ENCODE measurements at places on chromosomes 6 and 20.

DNA sequence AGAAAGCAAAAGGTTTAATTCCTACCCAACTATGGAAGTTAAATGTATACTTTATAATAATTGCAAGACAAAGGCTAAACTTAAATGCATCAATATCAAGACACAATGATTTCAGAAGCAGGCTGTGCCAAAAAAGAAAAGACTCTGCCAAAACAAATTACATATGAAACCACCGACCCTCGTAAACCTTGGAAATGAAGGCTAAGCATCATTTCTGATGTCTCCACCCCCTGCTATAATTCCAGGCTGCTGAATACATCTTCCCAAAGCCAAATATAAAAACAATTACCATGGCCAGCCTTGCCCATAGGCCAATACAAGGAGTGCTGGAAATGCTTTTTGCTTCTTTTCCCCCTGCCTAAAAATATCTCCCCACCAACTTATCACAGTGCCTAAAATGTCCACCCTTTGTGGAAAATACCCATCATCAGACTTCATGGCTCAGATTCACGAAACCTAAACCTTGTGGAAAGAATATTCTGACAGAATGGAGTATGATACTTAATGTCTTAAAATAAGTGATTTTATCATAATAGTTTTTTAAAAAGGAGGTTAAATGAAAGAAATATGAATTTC, 37.4 kb downstream of the RCAN2 start:
- DNase-seq: no peak

- DNase-seq: peak; percentile 62
These were observed 100.9 kb downstream of the PREP start for GRCh38 chr6:105301756-105302616.

DNA sequence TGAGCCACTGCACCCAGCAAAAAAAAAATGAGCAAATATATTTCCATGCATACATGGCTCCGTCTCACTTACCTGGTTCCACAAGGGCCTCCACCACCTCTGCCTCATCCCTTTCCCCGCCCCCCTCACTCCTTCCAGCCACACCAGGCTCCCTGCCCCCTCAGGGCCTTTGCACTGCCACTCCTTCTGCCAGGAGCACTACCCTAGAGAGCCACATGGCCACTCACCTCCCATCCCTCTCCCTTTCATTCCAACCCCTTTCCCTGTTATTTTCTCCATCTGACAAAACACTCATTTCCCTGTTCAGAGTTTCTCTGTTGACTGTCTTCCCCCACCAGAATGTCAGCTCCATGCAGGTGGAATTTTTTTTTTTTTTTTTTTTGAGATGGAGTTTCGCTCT, 12.8 kb downstream of the SNAI1 start:
- no peak for DNase-seq

DNA sequence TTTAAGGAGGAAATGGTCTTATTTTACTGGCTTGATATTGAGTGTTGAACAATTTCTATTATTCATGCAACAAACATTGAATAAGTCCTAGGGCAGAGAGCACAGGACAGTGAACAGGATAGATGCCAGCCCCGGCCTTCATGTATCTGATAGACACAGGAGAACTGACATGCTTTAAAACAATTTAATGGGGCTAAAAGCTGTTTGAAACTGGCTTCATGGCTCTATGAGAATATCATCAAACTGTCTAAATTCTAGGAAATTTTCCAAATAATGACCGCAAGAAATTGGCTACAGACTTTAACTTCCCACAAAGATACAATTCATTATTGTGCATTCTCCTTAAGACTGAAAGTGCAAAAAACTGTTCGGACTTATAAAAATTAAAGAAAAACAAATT, 69.0 kb downstream of the ID4 start:
- peak; percentile 0 for DNase-seq

DNA sequence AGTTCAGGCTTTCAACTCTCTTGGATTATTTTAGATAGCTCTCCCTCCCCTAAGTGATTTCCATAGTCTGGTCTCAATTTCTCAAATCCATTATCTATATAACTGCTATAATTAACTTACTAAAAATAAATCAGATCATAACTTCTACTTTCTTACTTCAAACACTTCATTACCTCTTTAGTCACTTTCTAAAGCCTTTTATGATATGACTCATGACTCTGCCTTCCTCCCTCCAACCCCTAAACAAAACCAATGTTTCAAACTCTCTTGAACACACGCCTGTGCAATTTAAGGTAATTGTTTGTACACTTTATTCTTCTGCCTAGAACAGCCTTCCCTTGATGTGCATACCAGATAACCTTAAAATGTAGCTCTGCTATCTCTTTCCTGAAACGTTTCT, 100.5 kb downstream of the LMBRD1 start:
- peak; percentile 21 for DNase-seq
